GM12878 (cell line): ENCODE measurements at places on chromosomes 6 and 20. TPM values are rescaled to one million over a fixed set of nuclear protein-coding genes. Genes with fewer than 3 reads are reported as not detected.

The DNMT3B gene
- total RNA-seq = 1.8 and 1.9 TPM in 2 replicates

The SNAI1 gene
- 0.33 and 0.43 TPM in 2 replicates for total RNA-seq

The TFAP2B gene
- total RNA-seq = 0.03 and 0.08 TPM in 2 replicates

The PRPH2 gene
- total RNA-seq = not detected in 2 replicates

The MAK gene
- total RNA-seq = 0.05 and 0.08 TPM in 2 replicates

The GABRR2 gene
- total RNA-seq = 0.35 and 0.54 TPM in 2 replicates

The MYLK2 gene
- 0.58 and 0.67 TPM in 2 replicates for total RNA-seq

The SLCO4A1 gene
- 13.3 and 16.1 TPM in 2 replicates for total RNA-seq

The NTSR1 gene
- 0.05 TPM in 1 of 2 replicates, not detected in the other for total RNA-seq

The TMEM217 gene
- total RNA-seq = 1.6 and 1.9 TPM in 2 replicates

The GPLD1 gene
- total RNA-seq = 1.0 and 1.2 TPM in 2 replicates

The CDH4 gene
- not detected in 2 replicates for total RNA-seq

The RPL7L1 gene
- 79.5 and 85.3 TPM in 2 replicates for total RNA-seq

The PNLDC1 gene
- 0.19 TPM in 1 of 2 replicates, not detected in the other for total RNA-seq

The C6orf58 gene
- not detected in 2 replicates for total RNA-seq

The NT5E gene
- 8.2 and 9.7 TPM in 2 replicates for total RNA-seq

The DLL1 gene
- 0.54 and 0.88 TPM in 2 replicates for total RNA-seq

The TNFRSF6B gene
- not detected in 2 replicates for total RNA-seq

The SYNGAP1 gene
- 5.7 and 9.2 TPM in 2 replicates for total RNA-seq

The MYMX gene
- not detected in 2 replicates for total RNA-seq

The CST2 gene
- total RNA-seq = not detected in 2 replicates

The SLC18B1 gene
- 7.0 and 7.8 TPM in 2 replicates for total RNA-seq

The TBC1D32 gene
- 4.2 and 5.7 TPM in 2 replicates for total RNA-seq
